Bone marrow (tissue), 2 donors: ENCODE measurements at places on chromosomes 12 and 14.

GRCh38 chr14:89912667-89913211, 41.8 kb downstream of the EFCAB11 start:
- DNase-seq: no peak

DNA sequence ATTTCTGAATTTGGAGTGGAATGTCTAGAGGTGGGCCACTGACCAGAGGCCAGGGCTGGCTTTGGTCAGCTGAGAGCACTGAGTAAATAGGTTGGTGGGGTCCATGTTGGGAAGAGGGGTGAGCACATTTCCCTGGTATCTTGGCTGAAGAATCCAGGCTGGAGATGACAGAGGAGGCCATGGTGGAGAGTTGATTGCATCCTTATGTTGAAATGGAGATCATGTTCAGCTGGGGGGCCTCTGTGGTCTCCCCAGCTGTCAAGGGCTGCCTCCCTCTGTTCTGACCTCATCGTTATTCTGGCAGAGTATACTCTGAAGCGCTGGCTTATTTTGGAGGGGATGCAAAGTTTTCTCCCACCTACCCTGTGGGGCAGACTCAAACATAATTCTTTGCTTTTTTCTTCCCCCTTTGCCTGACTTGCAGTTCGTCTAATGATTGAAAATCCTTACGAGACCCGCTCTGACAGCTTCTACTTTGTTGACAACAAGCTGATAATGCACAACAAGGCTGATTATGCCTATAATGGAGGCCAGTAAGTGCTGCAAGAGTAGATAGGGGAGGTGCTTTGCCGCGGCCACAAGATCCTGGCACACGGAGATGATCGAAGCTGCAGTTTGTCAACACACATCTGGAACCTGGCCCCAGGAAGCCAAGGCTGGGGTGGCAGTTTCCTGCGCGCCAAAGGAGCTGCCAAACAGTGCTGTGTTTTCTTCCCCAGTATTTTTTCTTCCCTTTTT, 6.0 kb upstream of the ACADS start:
- DNase-seq: no peak

DNA sequence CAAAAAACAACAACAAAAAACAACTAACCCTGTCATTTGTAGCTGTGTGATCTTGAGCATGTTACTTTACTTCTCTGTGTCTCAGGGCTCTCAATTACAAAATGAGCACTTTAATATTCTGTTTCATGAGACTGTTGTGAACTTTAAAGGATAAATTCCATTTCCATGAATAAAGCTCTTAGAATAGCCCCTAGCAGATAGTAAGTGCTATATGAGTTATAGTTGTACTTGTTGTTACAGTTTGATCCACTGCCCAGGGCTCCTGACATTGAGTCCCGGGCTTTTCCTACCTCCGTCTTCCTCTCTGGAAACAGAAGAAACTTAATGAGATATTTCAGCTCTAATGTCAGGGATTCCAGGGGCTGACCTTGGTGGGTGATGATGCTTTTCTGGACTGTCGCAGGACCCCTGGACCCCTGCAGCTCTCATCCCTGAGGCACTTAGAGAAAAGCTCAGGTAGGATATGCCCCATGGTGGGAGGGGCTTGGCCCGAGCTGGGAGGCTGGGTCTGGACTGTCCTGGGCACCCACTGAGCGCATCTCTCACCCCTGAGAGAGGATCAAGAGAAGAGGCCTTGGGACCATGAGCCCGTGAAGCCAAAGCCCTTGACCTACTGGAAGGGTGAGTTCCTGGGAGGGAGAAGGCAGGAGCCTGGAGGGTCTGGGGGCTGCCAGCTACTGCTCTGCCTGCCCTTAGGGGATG, 5.1 kb downstream of the P3H3 start:
- no peak for DNase-seq

- no peak for DNase-seq
Measured at GRCh38 chr12:74914378-74914777, 295.3 kb downstream of the KCNC2 start.

GRCh38 chr14:69002069-69002468, 23.0 kb upstream of the ACTN1 start:
- no peak for DNase-seq
